ENCODE measurements at places on chromosomes 6 and 20.

GRCh38 chr6:169942173-169942572, 190.8 kb downstream of the ERMARD start:
- DNase-seq = no peak

DNA sequence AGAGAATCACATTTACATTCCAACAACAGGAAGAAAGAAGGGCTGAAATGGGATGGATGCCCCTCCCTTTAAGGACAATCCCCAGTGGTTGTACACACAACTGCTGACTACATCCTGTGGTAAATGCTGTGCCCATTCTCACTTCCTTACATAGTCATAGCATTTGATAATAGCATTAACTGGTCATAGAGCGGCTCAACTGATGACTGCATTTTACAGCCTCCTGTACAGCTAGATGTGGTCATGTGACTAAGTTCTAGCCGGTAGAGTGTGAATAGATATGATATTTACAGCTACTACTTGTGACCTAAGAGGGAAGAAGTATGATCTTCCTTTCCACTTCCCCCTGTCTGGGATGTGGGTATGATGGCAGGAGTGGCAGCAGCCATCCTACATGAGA, 24.7 kb downstream of the KCNK17 start:
- no peak for DNase-seq

DNA sequence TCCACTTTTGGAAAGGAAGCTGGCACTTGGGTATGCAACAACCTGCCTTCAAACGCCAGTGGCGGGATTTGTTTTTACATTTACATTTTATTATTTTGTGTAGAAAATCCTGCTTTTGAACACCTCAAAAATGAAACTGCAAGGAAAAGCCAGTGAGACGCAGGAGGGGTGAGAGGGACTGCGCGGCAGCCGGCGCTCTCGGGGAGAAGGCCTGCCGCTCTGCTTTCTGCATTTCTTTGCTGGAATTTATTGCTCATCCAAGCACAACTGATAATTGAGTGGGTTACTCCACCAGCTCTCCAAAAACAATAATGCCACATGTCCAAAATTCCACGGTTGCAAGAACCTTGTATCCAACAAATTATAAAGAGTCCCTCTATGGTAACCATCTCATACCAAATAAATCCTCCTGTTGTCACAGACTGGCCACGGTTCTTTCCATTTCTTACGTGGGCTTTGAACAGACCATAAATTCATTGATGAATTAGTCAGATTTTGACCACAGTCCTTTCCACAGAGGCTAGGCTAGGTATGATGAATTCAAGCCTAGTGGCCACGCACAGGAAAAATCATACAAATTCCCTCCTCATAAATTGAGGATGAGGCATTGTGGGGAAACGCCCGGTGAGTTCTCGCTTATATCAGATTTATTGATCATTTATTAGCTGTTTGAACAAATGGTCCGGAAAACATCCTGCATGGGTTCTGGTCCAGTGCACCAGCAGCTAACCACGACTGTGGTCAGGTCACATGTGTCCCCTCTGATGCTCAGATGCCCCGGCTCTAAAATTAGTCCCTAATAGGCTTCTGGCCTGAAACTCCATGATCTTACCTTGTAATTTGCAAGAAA, 31.6 kb upstream of the FOXC1 start:
- no peak for DNase-seq

GRCh38 chr6:37531437-37532036, 31.8 kb upstream of the CCDC167 start:
- DNase-seq = no peak

DNA sequence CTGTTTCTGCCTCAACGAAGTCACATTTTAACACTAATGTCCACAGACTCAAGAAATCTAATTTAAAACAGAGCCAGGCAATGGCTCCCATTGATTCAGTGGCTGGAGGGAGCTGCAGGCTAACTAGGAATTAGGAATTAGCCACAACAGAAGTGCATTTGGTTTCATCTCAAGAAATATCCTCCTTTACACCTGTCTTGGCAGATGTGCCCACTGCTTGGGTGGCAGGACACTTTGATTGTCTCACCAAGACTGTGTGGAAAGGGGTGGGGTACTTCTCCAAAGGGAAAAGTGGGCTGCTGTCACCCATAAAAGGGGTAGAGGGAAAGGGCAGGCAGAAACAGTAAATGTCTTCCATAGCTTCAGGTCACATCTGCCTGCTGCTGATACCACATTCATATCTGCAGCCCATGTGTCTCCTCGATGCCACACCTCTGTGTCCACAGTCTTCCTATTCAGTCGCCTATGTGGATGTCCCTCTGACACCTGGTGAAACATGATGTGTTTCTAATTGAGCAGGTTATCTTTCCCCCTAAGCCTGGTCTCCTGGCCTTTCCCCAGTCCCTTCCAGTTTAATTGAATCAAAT, 10.9 kb upstream of the OSER1 start:
- no peak for DNase-seq

GRCh38 chr6:125853756-125854155, 63.0 kb downstream of the NCOA7 start:
- DNase-seq = no peak

- no peak for DNase-seq
These were observed 73.9 kb upstream of the IPCEF1 start for GRCh38 chr6:154430481-154430919.

- no peak for DNase-seq
These were observed 105.1 kb upstream of the ADGRF1 start for GRCh38 chr6:47147175-47147727.

- DNase-seq = no peak
These were observed 19.7 kb downstream of the NCOA7 start for GRCh38 chr6:125810445-125810844.

DNA sequence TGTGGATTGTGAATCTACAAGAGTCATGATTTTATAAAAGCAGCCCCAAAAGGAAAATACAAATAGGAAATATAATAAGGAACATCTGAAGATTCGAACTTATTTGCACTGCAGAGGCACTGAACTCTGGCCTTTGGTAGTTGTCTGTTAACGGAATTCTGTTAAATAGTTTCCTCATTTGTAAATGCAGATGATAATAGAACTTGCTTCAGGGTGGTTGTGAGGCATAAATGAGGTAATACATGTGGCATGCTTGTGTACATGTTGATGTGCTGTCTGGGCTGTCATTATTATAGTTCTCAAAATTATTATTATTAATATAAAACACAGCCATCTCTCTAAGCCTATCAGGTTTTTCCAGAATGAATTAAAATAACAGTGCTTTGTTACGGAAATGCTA, 302.0 kb downstream of the NRN1 start:
- DNase-seq = no peak

GRCh38 chr6:71498638-71499037, 210.0 kb downstream of the OGFRL1 start:
- no peak for DNase-seq

All from MM.1S (cell line).